ENCODE measurements at places on chromosomes 5 and 9.

DNA sequence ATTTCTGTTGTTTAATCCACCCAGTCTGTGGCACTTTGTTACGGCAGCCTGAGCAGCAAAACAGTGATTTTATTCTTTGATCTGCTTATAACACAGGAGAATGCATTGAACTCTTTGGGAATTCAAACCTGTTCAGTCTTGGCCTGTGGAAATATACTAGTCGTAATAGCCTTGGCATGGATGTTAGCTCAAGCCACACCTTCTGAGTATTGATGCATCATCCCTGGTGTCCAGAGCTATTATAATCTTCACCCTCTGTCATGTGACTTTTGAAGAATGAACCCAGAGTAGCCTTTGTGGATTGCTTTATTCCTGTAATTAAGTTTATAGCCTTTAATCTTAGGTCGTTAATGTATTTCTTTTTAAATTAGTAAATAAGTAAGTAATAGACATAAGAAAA lies 50.8 kb upstream of the TEX48 start:
- DNase-seq: no peak

DNA sequence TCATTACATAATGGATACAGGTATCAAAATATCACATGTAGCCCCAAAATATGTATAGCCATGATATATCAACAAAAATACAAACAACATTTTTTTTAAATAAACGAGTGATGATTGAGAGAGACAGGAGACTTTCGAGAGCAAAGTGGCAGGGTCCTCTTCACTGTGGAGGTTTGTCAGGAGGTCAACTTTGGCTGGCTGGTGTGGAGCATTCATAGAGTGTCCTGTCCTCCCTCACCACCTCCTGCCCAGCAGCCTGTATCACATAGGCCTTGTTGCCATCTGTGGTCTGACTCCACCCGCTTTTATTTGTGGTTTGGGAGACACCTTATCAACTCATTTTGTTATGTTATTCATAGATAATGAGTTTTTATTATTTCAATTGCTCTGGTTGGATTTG lies 206.9 kb downstream of the SYK start:
- DNase-seq: no peak

DNA sequence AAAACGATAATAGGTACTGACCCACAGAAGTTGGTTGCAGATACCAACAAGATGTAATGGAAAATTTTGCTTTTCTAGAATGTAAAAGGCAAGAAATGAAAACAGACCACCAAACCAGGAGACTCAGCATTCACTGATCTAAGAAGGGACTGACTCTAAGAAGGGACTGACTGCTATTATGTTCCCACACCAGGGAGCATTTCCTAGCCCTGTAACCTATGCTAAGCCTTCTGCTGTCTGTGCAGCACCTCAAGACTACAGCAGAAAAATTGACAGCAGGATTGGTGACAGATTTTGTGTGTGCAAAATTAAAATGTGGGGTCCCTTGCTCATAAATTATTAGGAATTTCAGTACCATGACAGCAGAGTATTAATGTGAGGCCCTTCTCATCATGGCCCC lies 154.8 kb downstream of the GABRB2 start:
- DNase-seq: no peak

DNA sequence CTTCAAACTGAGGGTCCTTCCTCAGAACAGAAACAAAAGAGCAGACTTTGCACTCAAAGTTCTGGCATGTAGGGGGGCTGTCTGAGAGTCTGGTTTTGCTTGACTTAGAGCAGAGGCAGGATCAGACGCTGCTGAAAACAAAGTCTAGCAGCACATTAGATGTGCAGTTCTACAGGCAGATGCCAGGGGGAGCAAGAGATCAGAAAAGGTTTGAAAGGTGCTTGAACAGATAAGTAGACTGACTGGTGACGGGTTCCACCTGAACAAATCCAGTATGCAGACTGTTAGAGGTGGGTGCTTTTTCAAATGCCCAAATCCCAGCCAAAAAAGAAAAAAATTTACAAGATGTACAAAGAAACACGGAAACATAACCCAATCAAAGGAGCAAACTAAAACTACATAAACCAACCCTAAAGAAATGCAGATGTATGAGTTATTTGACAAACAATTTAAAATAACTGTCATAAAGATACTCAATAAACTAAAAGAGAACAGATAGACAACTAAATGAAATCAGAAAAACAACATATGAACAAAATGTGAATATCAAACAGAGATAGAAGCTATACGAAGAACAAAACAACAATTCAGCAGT lies 194.7 kb upstream of the FREM1 start:
- DNase-seq: no peak

- DNase-seq: no peak
Observed at GRCh38 chr9:99162759-99163364, 57.9 kb downstream of the TGFBR1 start.

DNA sequence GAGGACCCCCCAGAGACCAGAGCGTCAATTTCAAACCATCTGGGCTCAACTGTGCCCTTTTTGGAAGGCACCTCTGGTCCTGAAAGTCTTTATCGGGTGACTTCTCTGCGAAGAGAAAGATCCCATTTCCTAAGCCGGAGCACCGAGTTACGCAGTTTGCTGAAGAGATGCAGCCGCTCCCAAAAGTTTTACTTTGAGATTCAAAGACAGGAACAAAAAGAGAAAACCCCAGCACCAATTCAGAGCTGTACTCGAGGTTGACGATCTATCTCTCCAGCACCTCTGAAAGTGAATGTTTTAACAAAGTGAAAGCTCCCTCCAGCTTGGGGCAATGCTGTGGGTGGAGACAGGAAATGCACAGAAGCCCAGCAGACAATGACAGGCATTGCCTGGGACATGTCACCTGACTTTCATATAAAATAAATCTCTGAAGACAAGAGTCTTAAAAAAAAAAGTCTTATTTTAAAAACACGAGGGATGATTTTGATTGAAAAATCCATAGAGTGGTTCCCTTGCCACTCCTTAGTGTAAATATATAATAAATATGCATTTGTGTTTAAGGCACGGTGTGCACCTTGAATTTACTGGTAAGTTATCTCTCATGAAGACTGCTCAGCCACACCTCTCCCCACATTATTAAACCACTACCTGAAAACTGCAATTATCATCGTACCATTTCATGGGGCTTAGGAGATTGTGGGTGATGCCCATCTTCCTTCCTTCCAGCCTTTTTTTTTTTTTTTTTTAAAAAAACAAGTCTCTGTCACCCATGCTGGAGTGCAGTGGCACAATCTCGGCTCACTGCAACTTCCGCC lies 79.9 kb downstream of the FNBP1 start:
- peak; percentile 55 for DNase-seq

- no peak for DNase-seq
Observed at GRCh38 chr5:24112420-24112819, 532.4 kb downstream of the CDH10 start.

- no peak for DNase-seq
Observed at GRCh38 chr5:9558319-9558965, 12.6 kb upstream of the SEMA5A start.

GRCh38 chr5:52255308-52255707 lies 532.4 kb upstream of the ITGA1 start:
- no peak for DNase-seq

GRCh38 chr5:161483721-161484120 lies 62.8 kb downstream of the GABRB2 start:
- no peak for DNase-seq

- DNase-seq: no peak
Observed at GRCh38 chr9:130765137-130766020, 69.7 kb upstream of the ABL1 start.

Data from stimulated activated CD4-positive, alpha-beta T cell treated with anti-CD3 and anti-CD28 coated beads, Interleukin-15, amount 100 ng/mL, for 48 hours (primary cell).